CD14-positive monocyte (primary cell): ENCODE measurements at places on chromosomes 2 and 18. TPM values are rescaled to one million over a fixed set of nuclear protein-coding genes. Genes with fewer than 3 reads are reported as not detected.

DNA sequence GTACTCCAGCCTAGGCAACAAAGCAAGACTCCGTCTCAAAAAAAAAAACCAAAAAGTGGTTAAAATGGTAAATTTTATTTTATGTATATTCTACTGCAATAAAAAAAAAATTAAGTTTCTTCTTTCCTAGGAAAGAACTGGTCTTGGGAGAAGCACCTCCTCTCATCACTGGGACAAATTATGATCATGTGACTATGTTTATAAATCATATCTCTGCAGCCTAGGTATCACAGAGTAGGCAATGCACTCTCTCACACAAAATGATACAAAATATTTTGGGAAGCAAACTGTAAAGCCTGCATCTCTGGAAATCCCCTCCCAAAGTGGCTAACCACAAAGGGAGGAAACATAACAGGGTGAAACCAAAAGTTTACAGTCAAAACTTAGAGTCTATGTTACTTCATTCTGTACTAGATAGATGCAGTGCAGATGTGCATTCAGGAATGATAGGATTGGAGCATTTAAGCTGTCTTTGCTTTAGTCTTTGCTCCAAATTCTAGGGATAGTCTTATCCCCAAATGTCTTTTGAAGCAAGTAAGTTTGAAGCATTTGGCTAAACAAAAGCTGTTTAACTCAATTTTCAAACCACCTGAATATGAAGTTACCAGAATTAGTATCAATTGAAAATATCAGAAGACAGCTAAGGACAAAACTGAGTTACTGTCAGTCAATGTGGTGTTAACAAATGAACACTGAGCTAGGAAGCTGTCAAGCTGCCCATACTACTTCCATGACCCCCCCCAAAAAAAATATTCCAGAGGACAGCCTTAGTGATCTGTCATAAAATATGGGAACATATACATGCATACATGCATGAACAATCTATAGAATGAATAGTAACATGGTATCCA lies 21.1 kb upstream of the MALT1 start:
- DNase-seq, result peak; percentile 63
- H3K27me3 ChIP-seq, result no peaks in the 10 kb centered on the region
- no peaks in the 10 kb centered on the region for H3K36me3 ChIP-seq

DNA sequence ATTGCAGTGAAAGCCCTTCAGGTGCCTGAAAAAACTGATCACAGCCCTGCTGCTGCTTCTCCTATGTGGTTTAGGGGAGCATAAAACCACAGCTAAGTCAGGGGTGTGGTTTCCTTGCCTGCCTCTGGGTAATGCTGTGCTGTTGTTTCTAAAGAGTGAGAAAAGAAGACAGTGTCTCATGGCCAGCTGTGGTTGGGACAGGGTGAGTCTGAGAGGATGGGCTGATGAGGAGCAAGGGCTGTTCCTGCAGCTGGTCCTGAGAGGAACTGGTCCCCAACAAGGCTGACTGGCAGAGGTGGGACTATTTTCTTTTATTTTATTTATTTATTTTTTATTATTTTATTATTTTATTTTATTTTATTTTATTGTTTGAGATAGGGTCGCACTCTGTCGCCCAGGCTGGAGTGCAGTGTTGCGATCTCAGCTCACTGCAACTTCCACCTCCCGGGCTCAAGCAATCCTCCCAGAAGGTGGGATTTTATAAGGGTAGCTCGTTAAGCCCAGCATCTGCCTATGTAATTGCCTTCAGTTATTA lies 236.7 kb downstream of the FHOD3 start:
- H3K4me1 ChIP-seq, result no peaks in the 10 kb centered on the region
- H3K27ac ChIP-seq, result no peak overlapping the region
- DNase-seq, result no peak
- H3K4me3 ChIP-seq, result no peak overlapping the region
- no peaks in the 10 kb centered on the region for H3K36me3 ChIP-seq

DNA sequence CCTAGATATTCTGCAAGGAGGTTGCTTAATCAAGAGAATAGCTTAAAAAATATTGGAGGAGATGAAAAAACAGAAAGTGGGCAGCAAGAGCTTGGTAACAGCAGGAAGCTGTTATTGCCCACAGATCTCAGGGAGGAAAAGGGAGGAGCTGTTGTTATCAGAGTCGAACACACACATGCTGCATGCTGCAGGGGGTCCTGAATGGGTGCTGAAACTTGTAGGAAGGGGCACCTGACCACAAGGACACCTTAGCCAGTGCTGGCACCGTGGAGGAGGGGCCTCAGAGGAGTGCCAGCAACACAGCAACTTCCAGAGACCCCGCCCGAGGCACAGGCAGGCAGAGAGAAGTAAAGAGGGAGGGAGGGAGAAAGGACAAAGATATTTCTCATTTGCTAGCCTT lies 332.9 kb downstream of the SOCS6 start:
- no peak overlapping the region for H3K27ac ChIP-seq
- H3K36me3 ChIP-seq, result no peaks in the 10 kb centered on the region
- H3K27me3 ChIP-seq, result no peaks in the 10 kb centered on the region
- no peaks in the 10 kb centered on the region for H3K4me1 ChIP-seq

- H3K27ac ChIP-seq, result no peak overlapping the region
- no peaks in the 10 kb centered on the region for H3K27me3 ChIP-seq
- no peak overlapping the region for H3K4me3 ChIP-seq
- no peaks in the 10 kb centered on the region for H3K36me3 ChIP-seq
- H3K4me1 ChIP-seq, result no peaks in the 10 kb centered on the region
- no peak for DNase-seq
Observed at GRCh38 chr2:213015387-213016165, 135.8 kb downstream of the IKZF2 start.

GRCh38 chr2:234730066-234730640 lies 221.7 kb upstream of the SH3BP4 start:
- H3K4me3 ChIP-seq, result no peak overlapping the region
- no peak for DNase-seq
- H3K27ac ChIP-seq, result no peak overlapping the region
- H3K4me1 ChIP-seq, result no peaks in the 10 kb centered on the region
- no peaks in the 10 kb centered on the region for H3K36me3 ChIP-seq

Gene INO80C
- polyA plus RNA-seq, result 17.7 TPM

Gene C2orf69
- polyA plus RNA-seq, result 9.4 TPM

Gene SNTG2
- not detected for polyA plus RNA-seq

DNA sequence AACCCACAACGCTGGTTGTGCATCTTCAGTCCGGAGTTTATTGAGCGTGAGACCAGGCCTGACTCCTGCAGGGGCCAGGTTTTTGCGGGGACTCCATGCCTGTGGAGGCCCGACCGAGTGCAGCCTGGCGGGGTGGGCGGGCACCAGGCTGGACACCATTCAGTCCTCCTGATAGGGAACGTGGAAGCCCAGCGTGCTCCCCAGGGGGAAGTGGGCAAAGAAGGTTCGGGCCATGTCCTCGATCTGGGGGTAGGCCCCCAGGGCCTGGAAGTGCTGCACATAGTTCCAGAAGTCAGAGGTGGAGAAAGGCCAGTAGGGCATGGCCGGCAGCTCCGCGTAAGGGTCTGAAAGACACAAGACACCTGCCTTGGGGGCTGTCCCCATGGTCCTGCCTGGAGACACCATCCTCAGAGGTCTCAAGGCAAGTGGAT lies 1.4 kb downstream of the OTOS start:
- H3K4me1 ChIP-seq, result peaks cover 22% of the 10 kb centered on the region
- H3K27ac ChIP-seq, result no peak overlapping the region
- no peak for DNase-seq
- H3K4me3 ChIP-seq, result no peak overlapping the region

DNA sequence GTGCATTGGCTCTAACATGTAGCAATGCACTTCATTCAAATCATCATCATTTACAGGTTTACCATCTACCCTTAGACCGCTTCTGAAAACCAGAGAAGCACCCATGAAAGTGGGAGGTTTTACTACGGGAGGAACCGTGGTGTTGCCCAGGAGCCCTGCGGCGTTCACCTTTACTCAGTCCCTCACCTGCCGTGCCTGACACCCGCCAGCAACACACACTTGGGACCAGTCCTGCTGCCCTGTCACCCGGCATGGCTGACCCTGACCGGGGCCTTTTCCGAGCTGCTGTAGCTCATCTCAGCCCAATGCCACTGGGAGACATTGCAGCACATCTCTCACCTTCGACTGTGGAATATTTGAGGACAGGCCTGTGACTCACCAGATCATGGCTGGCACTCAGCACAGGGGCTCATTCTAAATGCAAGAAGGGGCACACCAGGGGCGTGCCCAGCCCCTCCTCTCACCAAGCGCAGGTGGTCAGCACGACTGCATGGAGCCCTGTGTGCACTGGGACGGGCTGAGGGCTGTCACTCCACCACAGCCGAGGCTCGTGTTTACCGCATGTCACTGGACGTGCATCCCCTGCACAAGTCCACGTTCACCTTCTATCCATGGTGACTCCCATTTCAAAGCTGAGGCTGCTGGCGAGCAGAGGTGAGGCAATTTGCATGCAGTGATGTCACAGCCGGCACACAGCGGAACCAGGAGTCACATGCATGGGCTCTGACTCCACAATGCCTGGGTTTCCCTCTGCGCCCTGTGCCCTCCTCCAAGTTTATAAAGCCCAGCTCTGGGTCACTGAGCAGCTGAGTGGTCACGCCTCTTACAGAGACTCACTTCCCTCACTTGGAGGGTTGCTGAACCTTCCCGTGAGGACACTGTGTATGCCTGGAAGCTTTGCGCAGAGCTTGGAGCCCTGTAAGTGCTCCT lies 76.7 kb upstream of the SNTG2 start:
- DNase-seq, result no peak
- no peak overlapping the region for H3K27ac ChIP-seq
- H3K4me3 ChIP-seq, result no peak overlapping the region
- no peaks in the 10 kb centered on the region for H3K36me3 ChIP-seq
- H3K27me3 ChIP-seq, result no peaks in the 10 kb centered on the region
- no peaks in the 10 kb centered on the region for H3K4me1 ChIP-seq

DNA sequence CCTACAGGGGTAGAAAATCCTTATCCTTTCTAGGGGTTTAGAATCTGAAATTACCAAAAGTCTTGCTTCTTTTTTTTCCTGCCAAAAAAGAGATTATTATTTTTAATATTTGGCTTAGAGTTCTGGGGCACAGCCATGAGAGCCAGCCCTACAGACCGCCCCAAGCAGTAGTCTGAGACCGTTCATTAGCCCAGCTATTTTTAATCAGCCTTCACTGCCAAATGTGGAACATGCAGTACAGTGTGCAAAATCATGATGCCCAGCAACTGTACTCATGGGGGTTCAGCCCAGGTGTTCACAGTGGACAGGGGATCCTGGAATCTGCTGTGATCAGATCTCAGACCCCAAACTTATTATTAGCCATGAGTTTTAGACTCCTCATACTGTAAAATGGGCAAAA lies 60.4 kb downstream of the GRB14 start:
- H3K36me3 ChIP-seq, result no peaks in the 10 kb centered on the region
- no peak overlapping the region for H3K27ac ChIP-seq
- H3K4me1 ChIP-seq, result no peaks in the 10 kb centered on the region
- no peaks in the 10 kb centered on the region for H3K27me3 ChIP-seq
- no peak overlapping the region for H3K4me3 ChIP-seq

DNA sequence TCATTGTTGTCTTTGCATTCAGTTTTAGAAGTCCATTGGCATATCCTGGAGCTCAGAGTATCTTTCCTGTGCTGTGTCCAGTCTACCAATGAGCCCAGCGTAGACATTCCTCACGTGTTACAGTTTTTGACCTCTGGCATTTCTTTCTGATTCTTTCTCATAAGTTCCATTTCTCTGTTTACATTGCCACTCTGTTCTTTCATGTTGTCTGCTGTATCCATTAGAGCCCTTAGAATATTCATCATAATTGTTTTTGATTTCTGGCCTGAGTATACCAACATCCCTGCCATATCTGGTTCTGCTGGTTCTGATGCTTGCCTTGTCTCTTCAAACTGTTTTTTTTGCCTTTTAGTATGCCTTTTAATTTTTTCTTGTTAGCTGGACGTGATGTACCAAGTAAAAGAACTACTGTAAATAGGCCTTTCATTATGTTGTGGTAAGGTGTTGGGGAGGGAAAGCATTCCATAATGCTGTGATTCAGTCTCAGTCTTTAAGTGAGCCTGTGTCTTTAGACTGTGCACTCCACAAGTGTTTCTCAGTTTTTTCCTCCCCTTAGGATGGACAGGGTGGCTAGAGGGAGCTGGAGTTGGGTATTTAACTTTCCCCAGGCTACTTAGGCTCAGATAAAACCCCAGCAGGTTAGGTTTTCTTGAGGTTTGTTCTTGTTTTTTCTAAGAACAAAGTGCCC lies 35.6 kb downstream of the CEP192 start:
- H3K36me3 ChIP-seq, result peaks cover 74% of the 10 kb centered on the region
- H3K27me3 ChIP-seq, result no peaks in the 10 kb centered on the region
- H3K4me1 ChIP-seq, result no peaks in the 10 kb centered on the region

- H3K27me3 ChIP-seq, result no peaks in the 10 kb centered on the region
- no peaks in the 10 kb centered on the region for H3K36me3 ChIP-seq
- no peaks in the 10 kb centered on the region for H3K4me1 ChIP-seq
Observed at GRCh38 chr2:58708565-58708964, 467.4 kb upstream of the FANCL start.

Gene TMEM163
- not detected for polyA plus RNA-seq

DNA sequence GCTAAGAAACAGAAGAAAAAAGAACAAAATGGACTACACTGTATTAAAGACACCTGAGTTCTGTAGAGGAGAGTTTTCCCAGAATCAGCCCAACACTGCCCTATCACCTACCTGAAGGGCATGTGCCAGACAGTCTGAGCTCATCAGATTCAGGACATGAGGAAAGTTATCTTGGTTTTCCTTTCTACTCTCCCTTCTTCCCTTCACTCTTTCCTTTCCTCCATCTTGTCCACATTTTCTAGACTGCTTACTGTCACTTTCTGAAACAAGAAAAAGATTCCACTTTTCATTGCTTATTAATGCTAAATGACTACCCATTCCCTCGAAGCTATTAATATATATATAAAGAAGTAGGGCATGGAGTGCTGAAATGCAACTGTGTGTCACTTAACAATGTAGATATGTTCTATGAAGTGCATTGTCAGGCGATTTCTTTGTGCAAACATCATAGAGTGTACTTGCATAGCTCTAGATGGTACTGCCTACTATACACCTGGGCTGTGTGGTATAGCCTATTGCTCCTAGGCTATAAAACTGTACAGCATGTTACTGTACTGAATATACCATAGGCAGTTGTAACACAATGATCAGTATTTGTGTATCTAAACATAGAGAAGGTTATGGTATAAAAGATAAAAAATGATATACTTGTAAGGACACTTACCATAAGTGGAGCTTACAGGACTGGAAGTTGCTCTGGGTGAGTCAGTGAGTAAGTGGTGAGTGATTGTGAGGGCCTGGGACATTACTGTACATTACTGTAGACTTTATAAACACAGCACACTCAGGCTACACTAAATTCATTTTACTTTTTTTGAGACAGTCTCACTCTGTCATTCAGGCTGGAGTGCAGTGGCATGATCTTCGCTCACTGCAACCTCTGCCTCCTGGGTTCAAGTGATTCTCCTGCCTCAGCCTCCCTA lies 145.5 kb upstream of the ITGA6 start:
- no peak overlapping the region for H3K27ac ChIP-seq
- H3K4me3 ChIP-seq, result no peak overlapping the region
- H3K4me1 ChIP-seq, result peaks cover 65% of the 10 kb centered on the region
- H3K27me3 ChIP-seq, result no peaks in the 10 kb centered on the region
- peak; percentile 21 for DNase-seq

- no peak overlapping the region for H3K27ac ChIP-seq
- no peaks in the 10 kb centered on the region for H3K36me3 ChIP-seq
- no peaks in the 10 kb centered on the region for H3K27me3 ChIP-seq
- no peak overlapping the region for H3K4me3 ChIP-seq
- no peak for DNase-seq
- peaks cover 4% of the 10 kb centered on the region for H3K4me1 ChIP-seq
Observed at GRCh38 chr2:126686841-126687485, 31.0 kb downstream of the GYPC start.
